Esophagus muscularis mucosa (tissue), 4 donors: ENCODE measurements at places on chromosomes 12 and 14.

GRCh38 chr12:122855071-122855829, 20.0 kb downstream of the HIP1R start:
- no peak for DNase-seq

GRCh38 chr12:124404162-124404784, 109.4 kb downstream of the RFLNA start:
- DNase-seq, result no peak

DNA sequence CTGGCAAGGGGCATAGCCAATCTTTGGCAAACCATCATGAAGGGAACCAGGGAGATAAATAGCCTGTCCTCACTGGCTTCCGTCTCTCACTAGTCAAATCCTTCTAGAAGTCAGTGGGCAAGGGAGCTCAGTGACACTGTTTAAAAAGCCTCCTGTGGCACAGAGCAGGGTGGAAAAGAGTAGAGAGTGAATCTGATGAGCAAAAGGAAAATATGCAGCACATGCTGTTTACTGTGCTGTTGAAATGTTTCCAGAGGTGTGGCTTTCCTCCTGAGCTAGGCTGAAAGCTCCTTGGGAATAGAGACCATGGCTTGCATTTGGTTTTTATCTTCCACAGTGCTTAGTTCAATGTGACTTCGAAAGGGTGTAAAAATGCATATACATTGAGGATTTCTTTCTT, 7.7 kb upstream of the DYRK2 start:
- DNase-seq, result no peak

DNA sequence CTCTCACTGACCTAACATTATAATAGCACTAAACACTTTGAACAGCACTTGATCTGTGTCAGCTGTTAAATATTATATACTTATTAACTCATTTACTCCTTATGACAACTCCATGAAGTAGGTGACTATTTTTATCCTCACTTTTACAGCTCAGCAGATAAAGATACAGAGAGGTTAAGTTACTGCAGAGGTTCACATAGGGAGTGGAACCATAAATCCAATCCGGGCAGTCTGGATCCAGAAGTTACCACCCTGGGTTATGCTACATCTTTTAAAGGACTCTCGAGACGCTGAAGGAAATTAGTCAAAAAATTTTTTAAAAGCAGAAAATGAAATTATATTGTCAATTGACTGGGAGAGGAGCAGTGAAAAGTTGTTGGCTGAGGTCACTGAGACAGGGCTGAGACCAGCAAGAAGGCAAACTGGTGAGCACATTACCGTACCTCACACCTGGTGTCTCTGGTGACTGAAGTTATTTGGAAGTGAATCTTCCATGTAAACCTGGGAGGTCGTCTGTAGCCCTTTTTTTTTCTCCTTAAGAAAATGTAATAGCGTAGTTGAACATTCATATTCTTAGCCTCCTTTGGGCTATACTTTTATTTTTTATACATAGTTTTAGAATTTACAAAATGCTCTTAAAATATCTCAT, 1.2 kb upstream of the RIMKLB start:
- DNase-seq, result no peak

DNA sequence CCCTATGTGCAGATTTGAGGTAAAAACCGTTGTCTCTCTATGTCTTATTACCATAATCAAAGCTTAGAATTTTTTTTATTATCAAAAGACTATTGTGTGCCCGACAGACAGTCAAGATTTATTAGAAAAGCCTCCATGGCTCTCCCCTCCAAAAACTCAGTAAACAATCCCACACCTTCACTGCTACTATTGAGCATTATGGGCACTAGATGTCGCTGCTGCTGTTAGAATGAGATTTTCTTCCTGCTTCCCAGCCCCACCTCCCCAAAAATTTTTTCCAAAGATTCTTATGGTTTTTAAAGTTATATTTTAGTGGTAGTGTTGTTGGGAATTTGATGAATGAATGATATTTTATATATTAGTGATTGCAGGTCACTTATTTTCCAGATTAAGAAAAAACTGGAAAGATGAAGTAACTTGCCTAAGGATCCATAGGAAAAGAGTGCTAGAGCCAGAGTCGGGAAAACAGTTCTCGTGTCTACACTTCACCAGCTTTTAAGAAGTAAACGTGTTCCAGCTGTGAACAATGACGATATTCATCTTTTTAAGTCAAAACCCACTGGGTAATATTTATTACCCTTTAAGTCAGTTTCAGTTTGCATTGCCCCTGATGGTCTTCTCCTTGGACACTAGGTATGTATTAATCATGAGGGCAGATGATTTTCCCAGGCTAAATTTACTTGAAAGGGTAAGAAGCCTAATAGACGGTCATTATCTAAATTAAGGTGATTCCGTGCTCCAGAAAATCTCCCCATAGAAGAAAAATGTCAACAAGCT, 12.2 kb upstream of the FOXG1 start:
- DNase-seq, result no peak

- DNase-seq, result no peak
These were observed 114.0 kb upstream of the SLC38A2 start for GRCh38 chr12:46486588-46486987.

DNA sequence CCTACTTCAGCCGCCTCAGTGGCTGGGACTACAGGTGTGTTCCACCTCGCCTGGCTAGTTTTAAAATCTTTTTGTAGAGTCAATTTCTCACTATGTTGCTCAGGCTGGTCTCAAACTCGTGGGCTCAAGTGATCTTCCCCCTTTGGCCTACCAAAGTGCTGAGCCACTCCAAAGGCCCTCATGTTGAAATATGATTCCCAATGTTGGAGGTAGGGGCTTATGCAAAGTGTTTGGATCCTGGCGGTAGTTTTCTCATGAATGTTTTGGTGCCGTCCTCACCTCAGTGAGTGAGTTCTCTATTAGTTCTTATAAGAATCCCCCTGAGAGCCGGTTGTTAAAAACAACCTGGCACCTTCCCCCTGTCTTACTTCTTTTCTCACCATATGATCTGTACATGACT, 784.6 kb downstream of the TMTC2 start:
- DNase-seq, result no peak

- DNase-seq, result no peak
These were observed 136.7 kb downstream of the ZNF664 start for GRCh38 chr12:124109760-124110159.

DNA sequence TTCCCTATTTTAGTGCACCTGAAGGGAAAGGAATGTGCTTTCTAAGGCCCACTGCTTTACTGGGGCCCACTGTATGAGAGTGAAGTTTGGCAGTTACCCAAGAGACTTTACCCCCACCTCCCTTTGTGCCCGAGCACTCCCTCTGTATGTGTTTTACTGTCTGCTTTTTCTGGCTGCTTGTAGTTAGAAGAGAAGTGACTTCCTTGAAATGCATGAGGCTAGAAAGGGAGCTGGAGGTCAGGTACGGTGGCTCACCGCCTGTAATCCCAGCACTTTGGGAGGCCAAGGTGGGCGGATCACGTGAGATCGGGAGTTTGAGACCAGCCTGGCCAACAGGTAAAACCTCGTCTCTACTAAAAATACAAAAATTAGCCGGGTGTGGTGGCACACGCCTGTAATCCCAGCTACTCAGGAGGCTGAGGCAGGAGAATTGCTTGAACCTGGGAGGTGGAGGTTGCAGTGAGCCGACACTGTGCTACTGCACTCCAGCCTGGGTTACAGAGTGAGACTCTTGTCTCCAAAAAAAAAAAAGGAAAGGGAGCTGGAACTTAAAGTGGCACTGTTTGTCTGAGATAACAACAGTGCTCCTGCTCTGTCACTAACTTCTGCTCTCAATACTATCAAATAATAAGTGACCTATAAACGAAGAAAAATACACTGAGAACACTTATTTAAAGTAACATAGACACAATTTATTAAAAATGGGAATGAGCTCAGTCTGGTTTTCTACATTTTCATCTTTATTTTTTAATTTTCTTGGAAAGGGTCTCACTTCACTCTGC, 5.8 kb downstream of the TRIP11 start:
- DNase-seq, result no peak

DNA sequence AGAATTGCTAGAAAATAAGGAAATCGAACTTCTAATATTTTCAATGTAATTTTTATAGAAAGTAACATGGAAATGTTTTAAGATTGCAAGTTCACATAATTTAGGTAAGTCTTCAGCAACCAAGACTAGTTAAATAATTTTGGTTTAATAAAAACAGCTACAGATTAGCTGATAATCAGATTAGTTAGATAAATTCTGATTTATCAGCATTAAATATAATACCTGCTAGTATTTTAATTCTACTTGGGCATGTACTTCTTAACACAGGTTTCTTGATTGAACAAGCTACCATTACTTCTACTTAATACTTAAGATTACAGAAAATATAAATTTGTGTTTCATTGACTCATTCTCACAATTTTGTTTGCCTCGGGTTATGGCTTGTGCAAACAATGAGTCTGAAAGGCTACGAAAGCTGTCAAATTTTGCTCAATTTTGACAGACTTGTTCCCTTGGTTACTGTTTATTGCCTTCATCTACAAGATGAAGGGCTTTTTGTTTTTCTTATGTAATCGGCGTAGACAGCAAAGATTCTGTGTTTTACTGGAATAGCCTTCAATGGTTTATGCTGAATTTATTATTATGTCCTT, 116.1 kb upstream of the NUDT4 start:
- DNase-seq, result no peak

DNA sequence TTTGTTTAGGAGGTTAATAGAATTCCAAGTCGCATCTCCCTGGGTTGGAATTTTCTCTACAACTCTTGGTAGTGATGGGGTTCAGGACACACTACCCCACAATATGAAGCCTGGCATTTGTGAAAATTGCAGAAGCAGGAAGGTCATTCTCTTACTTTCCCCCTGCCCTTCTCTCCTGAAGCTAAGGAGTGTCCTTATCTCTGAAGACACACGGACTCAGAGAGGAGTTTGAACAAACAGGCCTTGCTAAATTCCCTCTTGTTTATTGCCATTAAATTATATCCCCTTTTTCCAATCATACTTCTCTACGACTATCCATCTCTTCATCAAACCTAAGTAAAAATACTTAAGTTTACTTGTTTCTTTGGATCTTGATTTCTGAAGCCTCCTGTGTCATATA, 443.0 kb downstream of the RAD51B start:
- DNase-seq, result no peak

GRCh38 chr14:75496755-75497154, 25.5 kb upstream of the BATF start:
- peak; percentile 7 for DNase-seq

- DNase-seq, result peak; percentile 93
These were observed 52.9 kb downstream of the ANO6 start for GRCh38 chr12:45268672-45269411.

DNA sequence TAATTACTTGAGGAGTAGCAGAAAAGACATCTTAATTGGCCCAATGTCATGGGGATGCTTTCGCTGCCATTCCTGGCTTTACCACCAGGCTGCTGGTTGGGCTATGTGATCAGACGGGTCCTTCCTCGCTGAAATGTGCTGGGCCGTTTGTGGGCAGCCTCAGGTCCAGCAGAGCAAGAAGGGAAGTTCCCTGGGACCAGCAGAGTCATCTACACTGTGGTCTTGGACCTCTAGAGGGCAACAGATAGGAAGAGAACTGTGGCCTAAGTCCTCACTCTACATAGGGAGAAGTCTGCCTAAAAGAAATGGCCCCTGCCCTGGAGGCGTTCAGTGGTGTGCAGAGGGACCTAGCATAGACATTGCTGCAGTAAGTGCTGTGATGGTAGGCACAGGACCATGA, 10.9 kb downstream of the EVL start:
- peak; percentile 55 for DNase-seq

- peak; percentile 97 for DNase-seq
These were observed 124.8 kb upstream of the MAP1LC3B2 start for GRCh38 chr12:116434155-116435011.

DNA sequence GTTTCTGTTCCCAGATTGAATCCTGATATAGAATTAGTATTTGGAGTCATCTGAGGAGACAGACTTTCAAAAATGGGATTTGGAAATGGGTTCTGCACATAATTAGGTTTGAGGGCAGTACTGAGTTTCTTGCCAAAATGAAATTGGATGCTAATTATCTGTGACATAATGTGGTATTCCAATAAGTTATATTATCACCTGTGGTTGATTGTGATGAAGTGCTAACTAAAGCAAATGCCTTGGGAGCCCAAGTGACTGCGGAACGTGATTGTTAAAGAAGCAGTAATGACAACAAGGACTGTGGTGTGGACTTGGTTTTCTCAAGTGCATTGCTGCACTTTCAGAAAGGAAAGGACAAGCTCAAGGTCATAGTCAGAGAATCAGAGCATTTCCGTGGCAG, 337.0 kb downstream of the IPO8 start:
- no peak for DNase-seq

DNA sequence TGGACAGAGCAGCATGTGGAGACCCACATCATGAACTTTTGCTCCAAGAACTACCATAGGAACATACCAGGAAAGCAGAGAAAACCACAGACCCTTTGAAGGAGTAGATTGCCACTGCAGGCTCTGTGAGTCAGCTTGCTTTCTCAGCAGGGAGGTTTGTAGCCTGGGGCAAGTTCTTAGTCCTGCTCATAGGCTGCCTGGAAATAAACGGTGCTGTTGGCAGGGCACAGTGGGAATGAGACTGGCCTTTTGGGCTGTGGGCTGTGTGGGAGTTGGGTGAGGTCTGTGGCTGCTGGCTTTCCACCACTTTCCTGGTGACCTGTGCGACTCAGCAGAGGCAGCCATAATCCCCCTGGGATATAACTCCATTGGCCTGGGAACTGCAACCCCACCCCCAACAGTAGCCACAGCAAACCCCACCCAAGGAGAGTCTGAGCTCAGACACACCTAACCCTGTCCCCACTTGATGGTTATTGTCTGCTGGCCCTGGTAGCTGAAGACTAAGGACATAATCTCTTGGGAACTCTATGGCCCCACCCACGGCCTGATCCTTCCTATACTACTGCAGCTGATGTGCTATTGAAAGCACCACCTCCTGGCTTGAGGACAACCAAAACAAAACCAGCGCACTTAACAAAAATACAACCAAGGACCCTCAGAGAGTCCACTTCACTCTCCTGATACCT, 192.1 kb upstream of the GARIN6 start:
- DNase-seq, result no peak

DNA sequence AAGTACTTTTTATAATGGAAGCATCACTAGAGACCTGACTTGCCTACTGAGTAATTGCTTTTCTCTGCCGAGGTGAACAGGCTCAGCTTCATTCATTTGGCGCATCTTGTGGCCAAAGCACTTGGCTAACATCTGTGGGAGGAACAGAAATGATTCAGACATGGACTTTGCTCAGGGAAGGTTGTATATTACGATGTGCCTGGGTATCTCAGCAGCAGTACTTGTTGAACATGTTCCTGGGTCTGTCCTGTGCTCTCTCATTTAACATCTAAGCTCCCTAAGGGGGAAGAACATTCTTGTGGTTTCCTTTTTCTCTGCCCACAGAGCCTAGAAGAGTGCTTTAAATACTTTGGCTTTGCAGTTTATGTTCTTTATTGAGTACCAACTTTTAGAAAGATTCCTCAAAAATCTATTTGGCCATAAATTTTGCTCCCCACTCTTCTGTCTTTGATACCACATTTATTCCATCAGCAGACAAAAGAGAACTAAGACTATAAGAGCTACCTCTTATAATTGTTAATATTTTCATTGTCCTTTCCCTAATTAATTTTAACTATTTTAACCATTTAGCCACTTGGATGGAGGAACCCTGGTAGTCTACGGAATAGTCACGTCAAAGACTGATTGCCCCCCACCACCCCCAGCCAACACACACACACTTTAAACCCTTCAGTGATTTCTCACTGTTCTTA, 101.2 kb upstream of the EGLN3 start:
- DNase-seq, result peak; percentile 82

- no peak for DNase-seq
These were observed 37.1 kb downstream of the CMAS start for GRCh38 chr12:22083167-22083566.

- DNase-seq, result no peak
These were observed 33.5 kb downstream of the UNC79 start for GRCh38 chr14:93464271-93464670.

GRCh38 chr12:53231921-53232645, at the start of gene RARG:
TSS of gene RARG (minus strand) at chr12:53232209. CDS start at chr12:53227545, 4,664 bp downstream.
- DNase-seq, result no peak
